ENCODE measurements at places on chromosomes 7 and 10.

DNA sequence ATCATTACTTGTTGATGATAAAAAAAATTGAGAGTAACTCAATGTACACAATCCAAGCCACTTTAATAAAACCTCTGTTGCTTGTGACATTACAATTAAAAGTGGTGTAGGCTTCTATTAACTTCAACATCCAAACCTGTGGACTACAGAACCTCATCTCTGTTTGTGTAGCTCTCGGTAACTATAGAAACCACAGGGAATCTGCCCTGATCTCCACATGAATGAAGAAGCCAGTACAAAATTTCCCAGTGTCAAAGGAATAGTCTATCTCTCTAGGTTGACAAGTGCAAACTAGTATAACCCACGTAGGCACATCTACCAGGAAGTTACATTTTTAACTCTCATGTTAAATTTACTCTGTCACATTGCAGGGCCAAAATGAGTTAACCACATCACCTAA is 204.3 kb downstream of the CHCHD3 start:
- DNase-seq = no peak

DNA sequence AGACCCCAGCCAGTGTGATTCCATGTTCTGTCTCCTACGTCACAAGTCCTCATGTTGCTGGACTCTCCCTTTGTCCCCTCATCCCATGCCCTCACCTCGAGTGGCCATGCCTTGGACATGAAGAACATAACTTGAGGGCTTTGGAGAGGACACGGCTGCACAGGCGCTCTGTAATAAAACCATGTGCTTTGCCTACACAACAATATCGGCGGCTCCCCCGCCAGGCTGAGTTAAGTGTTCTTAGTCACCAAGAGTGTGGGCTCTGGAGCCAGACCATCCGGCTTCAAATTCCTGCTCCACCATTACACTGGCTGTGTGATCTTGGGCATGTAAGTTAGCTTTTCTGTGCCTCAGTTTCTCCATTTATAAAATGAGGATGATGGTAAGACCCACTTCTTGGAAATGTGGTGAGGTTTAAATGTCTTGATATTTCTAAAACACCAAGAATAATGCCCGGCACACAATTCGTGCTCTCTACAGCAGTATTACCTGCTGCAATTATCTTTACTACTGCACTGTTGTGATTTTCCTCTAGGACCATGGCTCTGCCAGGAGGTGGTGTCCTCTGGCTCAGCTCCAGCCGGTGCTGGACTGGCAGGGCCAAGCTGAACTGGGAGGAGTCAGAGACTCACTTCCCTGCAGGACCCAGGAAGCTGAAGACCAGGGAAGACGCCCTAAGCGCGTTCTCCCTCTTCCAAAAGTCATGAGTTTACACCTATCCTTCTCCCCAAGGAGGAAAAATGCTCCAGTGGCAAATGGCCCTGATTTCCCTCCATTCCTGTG is 15.7 kb downstream of the SLIT1 start:
- DNase-seq = no peak

- no peak for DNase-seq
Measured at GRCh38 chr10:867807-868206, 63.7 kb downstream of the LARP4B start.

DNA sequence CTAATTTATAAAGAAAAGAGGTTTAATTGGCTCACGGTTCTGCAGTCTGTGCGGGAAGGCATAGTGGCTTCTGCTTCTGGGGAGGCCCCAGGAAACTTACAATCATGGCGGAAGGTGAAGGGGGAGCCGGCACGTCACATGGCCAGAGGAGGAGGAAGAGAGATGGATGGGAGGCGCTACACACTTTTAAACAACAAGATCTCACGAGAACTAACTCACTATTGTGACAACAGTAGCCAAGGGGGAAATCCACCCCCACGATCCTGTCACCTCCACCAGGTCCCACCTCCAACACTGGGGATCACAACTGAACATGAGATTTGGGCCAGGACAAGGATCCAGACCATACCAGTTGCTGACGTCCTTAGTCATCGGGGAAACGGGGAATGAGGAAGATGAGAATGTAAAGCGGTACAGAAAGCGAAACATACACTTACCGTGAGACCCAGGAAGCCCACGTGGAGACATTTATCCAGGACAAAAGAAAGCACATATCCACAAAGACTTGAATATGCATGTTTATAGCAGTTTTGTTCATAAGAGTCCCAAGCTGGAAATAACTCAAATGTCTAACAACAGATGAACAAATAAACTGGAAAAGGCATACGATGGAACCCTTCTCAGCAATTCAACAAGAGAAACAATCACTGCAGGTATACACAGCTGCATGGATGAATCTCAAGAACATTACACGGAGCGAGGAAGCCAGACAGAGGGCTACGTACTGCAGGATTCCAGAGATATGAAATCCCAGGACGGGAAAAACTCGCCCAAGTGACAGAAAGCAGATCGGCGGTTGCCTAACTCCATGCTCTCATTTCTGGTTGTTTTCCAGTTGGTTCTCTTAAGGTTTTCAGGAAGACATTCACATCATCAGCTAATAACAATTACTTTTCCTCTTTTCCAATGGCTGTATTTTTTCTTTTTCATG is 26.2 kb upstream of the INPP5A start:
- no peak for DNase-seq

- no peak for DNase-seq
Measured at GRCh38 chr7:4177001-4177400, 505.1 kb upstream of the FOXK1 start.

GRCh38 chr7:117493460-117493859 is 13.6 kb downstream of the CFTR start:
- no peak for DNase-seq

GRCh38 chr10:45418849-45419675 is 45.0 kb downstream of the ALOX5 start:
- no peak for DNase-seq

GRCh38 chr7:2043316-2044039 is 189.3 kb downstream of the MAD1L1 start:
- no peak for DNase-seq
